8988T (cell line): ENCODE measurements at places on chromosomes 3 and 15.
A peak's percentile ranks its signal among the peaks of the same experiment; 100 is the strongest.

GRCh38 chr3:110474397-110474796, 597.2 kb upstream of the NECTIN3 start:
- no peak for DNase-seq

DNA sequence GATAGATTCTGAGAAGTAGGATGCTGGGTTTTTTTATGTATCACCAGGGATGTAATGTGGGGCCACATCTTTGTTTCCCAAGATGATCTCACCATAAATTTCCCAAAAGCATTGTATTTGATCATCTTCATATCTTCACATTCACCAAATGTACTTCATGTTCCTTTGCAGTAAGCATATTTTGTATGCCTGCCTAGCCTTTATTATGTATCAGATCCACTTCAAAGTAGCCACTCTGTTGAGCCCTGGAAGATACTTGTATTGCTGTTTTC, 14.2 kb upstream of the GATM start:
- DNase-seq, result no peak

DNA sequence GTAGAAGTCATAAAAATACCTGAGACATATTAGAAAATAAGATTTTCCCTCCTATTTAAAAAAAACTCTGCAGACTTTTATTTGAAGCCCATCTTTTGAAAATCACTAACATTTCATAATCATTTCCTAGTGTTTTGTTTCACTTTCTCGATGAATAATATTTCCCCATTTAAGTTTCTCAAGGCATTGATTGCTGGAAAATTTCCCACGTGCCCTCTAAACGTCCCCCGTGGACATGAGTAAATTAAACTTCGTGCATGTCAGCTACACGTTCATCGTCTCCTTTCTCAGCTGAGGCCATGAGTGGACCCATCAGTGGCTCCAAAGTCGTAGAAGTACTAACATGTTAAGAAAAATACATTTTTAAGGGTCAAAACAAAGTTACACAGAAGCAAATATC, 2.0 kb upstream of the TM2D3 start:
- DNase-seq, result no peak

- no peak for DNase-seq
Measured at GRCh38 chr15:47184908-47185801, 532.1 kb upstream of the SEMA6D start.

- no peak for DNase-seq
Measured at GRCh38 chr15:66019826-66020398, 150.6 kb downstream of the RAB11A start.

GRCh38 chr3:51538115-51538458, 432 bp upstream of the RAD54L2 start:
- DNase-seq, result no peak

GRCh38 chr15:71508081-71508682, 302.2 kb upstream of the NR2E3 start:
- no peak for DNase-seq

DNA sequence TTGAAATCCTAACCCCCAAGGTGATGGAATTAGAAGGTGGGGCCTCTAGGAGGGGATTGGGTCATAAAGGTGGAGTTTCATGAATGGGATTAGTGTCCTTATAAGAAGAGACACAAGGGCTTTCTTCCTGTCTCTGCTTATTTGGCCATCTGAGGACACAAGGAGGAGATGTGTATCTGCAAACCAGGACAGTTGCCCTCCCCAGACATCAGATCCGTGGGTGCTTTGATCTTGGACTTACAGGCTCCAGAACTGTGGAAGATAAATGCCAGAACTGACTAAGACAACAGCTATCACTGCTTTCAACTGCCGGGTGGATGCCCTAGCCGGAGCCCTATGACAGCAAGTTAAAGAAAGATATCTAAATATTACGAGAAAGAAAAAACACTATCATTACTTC, 94.4 kb downstream of the CHRNA7 start:
- DNase-seq, result no peak

DNA sequence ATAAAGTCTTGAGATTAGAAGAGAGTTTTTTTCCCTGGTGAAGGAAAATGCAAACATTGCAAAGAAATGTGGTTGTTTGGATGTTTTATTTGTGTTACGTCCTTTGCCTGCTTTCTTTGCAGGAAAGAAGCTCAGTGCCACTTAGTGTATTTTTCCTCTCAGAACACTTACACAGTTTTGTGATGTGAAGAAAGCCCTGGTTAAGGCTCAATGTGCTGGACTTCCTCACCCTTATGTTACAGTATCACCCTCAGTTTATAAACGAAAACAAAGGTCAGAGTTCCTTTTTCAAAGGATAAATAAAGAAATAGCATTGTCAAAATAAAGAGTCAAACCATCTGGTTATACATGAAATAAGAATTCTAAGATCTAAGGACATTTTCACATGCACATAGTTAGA, 45.9 kb downstream of the RNF13 start:
- DNase-seq, result no peak

- DNase-seq, result no peak
Measured at GRCh38 chr15:63836579-63836978, 2.8 kb upstream of the HERC1 start.

- DNase-seq, result peak; percentile 57
Measured at GRCh38 chr15:99105514-99106341, 848 bp downstream of the SYNM start.

DNA sequence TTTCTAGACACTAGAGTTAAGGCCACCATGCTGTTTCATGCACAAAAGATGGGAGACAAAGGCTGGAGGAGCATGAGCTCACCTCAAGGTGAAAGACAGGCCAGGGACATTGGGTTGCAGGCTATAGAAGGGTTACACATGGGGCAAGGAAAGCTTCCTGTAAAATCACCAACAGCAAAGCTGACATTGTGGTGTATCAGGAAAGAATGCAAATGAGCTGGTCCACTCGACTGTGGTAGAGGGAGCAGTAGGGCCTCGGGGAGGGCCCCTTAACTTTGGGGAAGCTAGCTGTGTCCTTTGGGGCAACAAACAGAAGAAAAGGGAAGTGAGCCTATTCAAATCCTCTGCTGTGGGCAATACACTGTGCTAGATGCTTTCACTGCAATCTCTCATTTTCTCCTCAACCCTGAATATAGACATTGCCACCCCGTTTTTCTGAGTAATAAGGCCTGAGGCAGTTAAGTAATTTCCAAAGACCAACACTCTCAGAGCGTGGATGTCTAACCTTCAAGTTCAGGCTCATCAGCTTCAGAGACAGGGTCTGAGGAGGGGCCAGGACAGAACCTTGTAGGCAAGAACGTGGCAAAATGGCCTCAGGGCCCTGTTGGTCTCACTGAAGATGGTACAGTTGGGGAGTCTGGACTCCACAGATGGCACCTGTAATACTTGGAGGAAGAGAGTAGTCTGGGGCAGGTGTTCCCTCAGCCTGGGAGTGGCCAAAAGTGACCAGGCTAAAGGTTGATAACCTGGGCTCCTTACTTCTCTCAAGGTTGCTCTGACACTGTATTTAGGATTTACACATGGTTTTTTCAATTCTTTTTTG, 24.1 kb downstream of the CX3CR1 start:
- no peak for DNase-seq

DNA sequence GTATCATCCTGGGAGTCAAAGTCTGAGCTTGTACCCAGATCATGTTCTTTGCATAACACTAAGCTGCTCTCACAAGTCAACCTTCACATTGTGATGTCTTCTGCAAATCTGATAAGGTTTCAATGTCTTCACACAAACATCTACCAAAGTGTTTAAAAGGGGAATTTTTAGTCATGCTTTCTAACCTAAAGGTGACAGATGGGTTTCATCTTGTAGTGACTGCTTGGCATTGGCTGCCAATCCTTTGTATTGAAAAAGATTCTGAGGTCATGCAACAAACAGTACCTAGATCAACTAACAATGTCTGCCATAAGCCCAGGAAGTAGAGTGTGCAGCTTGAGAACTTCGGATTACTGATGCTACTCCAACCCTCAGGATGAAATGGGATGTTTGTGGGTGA, 43.6 kb upstream of the DIPK2A start:
- no peak for DNase-seq

GRCh38 chr3:183046883-183047282, 52.4 kb downstream of the MCCC1 start:
- no peak for DNase-seq

GRCh38 chr3:187969581-187969950, 184.4 kb upstream of the LPP start:
- no peak for DNase-seq

DNA sequence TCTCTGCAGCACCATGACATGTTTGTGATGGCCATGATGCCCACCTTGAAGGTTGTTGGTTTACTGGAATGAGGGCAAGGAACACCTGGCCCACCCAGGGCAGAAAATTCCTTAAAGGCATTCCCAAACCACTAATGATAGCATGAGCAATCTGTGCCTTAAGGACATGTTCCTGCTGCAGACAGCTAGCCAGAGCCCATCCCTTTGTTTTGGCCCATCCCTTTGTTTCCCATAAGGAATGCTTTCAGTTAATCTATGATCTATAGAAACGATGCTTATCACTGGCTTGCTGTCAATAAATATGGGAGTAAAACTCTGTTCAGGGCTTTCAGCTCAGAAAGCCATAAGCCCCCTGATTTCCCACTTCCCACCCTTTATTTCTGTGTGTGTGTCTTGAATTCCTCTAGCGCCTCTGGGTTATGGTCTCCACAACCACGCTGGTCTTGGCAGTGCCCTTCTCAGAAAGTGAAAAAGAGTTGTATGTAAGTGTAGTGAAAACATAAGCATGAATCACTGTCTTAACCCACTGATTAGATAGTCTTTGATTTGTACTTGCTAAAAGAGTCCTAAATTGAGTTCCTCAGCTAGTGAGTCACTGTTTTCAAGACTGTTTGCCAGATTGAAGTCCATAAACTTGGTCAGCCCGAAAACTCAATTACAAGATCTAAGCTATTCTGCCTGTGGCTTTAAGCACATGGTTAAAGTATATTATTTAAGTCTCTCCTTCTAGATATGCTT, 19.0 kb upstream of the CCR2 start:
- DNase-seq, result no peak

- DNase-seq, result no peak
Measured at GRCh38 chr3:153094386-153094785, 67.6 kb upstream of the RAP2B start.

DNA sequence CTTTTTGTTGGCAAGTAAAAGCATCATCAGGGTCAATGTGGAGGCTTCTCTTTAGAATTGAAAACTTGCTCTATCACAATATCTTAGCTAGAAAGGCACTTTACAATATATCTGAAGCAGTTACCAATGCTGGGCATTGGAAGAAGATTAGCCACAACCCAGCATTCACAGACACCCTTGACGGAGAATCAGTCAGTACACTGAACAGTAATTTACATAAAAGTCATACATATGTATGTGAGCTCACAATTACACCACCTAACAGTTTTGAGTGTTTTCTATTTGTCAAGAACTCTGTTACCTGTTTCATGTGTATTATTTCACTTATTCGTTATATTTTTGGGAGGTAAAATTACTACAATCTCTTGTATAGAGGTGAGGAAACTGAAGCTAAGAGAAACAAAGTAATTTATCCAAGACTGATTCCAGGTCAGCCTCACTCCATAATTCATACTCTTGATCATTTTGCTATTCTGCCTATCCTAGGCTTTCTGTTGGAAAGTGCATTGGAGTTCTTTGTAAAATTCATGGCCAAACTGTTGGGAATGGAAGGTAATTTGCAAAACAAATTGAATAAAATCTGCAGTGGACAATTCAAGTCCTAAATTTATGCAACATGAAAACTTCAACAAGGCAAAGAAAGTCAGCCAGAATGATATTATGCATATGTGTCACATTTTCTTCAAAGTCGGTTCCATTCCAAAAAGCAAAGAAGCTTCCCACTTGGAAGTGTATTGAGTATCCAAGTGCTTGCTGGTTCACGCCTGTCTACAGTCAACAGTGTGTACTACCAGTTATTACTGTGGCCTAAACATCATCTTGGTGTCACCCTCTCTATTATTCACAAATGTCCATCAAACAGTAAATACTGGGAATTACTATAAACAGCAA, 223.7 kb upstream of the SEMA6D start:
- no peak for DNase-seq

DNA sequence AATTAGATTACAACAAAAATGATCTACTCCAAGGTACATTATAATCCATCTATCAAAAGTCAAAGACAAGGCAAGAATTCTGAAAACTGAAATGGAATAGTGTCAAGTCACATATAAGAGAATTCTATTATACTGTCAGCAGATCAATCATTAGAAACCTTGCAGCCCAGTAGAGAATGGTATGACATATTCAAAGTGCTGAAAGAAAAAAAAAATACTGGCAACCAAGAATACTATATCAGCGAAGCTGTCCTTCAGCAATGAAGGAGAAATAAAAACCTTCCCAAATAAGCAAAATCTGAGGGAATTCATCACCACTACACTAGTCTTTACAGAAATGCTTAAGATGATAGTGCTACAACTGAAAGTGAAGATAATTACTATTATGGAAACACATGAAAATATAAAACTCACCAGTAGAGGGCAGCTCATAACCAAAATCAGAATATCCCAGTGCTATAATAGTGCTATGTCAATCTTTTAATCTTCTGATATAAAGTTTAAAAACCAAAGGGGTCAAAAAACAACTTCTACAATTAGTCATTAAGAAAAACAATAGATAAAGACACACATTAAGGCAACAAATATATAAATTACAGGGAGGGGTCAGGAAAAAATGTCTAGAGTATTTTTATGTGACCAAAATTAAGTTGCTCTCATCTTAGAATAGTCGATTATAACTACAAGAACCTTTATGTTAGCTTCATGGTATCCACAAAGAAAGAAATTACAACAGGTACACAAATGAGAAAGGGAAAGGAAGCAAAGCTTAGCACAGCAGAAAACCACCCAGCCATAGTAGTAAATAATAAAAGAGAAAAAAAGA, 190.7 kb upstream of the CNTN6 start:
- DNase-seq, result no peak

DNA sequence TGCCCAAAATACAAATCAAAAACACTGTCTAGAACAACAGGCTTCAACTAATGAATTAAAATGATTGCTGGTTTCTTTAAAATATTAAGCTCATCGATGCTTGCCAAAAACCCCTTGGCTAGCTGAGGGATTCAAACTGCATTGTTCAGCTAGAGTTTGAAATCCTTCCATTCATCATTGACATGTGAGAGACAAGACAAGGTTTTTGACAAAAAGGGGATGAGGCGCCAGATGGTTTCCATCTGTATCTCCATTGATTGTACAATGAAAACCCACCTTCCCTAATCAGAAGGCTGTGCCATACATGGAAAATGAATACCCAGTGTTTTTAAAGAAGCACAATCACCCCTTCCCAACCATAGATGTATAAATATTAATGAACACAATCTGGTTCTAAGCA, 67.8 kb downstream of the THRB start:
- no peak for DNase-seq

- no peak for DNase-seq
Measured at GRCh38 chr3:151123827-151124226, 38.4 kb downstream of the MED12L start.
